ENCODE measurements at places on chromosomes 5 and 9.

GRCh38 chr5:28862137-28862859 lies 1823.9 kb upstream of the CDH9 start:
- DNase-seq = no peak

- DNase-seq = no peak
Observed at GRCh38 chr5:81450940-81451339, 57.0 kb upstream of the ACOT12 start.

- DNase-seq = no peak
Observed at GRCh38 chr5:102554082-102554481, 55.3 kb upstream of the SLCO6A1 start.

DNA sequence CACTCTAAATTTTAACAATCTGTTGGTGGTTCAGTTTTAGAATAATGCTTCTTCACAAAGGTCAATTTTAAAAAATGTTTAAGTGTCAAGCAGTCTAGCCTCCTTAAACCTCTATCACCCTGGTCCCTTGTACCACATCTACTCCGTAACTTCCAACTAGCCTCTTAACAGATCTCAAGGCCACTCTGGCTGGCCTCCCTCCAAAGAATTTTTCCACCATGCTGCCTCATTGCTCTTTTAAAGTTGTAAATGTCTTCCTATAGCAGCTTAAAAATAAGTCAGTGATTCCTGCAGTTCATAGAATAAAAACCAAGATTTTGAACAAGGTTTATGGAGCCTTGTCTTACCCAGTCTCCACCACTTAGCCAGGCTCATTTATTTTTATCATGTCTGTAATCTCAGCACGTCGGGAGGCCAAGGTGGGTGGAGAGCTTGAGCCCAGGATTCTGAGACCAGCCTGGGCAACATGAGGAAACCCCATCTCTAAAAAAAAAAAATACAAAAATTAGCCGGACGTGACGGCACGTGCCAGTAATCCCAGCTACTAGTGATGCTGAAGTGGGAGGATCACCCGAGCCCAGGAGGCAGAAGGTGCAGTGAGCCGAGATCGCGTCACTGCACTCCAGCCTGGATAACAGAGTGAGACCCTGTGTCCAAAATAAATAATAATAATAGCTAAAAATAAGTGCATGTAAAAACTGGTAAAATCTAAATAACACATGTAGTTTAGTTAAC lies 924.9 kb upstream of the DMAC1 start:
- DNase-seq = no peak

DNA sequence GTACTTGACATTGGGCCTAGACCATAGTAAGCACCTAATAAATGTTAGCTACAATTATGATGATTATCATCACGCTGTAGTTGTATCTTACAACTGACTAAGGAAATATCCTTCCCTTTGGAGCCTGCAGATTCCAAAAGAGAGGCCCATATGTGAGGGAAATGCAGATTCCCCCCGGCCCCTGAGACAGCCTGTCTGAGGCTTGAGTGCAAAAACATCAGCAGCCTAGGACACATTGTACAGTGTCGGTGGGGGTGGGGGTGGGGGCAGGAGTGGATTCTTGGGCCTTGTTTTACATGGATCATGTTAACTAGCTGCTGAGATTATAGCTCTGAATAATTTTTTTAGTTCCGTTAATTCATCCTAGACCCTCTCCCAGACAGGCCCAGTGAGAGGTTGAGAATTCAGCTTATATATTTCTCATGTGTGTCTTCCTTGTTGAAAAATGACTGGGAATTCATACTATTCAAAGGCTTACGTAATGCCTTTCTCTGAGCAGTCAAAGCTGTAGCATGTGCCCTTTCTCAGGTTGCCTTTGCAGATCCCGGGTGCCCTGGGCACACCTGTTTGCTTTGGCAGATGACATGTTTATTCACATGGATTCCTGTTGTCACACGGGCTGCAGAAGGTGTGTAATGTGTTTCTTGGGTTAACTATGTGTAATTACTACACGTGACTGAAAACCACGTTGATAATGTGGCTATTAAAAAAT lies 262.8 kb downstream of the NR3C1 start:
- no peak for DNase-seq

DNA sequence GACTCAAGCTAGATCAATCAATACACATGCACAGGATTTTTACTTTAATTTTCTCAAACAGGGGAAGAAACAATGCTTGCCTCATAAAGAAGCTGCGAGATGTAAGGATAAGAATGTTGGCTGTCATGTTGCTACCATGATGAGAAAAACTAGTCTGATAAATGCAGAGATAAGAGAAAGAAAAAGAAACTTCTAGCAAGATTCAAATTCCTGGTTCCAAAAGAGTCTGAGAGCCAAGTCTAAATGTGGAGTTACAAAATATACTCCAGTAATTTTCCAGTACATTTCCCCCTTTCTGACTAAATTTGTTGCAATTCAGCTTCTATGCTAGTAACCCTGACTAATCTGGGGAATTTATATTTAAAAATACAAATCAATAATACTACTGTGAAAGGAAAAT lies 10.4 kb upstream of the ANXA1 start:
- no peak for DNase-seq

DNA sequence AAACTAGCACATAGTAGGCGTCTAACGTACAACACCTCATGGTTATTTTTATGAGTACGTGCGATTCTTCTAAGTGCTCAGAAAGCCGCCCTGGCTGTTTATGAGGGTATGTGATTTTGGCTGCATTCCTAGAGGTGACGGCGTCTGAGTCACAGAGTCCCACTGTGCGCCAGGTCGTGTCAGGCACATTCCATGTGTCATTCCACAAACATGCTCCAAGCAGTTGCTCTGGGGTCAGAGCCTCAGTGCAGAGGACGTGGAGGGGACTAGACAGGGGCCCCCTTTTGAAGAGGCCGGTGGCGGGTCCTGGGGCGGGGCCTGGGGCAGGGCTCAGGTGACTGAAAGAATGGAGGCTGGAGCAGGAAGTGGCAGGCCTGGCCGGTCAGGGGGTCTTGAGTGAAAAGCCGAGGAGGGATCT lies 51.9 kb downstream of the NEK6 start:
- DNase-seq = peak; percentile 95

DNA sequence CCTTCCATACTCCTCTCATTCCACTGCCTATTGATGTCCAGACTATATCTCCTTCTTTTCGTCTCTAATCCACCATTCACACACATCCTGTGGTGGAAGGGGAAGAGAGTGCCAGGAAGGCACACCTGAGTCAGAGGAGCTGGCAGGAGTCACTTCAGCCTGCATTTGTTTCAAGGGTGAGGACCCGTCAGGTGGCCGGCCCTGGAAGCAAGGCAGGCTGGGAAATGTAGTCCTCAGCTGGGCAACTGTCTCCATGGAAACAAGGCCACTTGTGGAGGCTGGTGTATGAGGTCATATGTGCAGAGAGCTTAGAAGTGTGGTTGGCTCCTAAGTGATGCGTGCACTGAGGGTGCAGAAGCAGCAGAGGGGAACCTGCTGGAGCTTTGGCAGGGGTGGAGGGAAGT lies 278.4 kb downstream of the NSG2 start:
- DNase-seq = no peak

DNA sequence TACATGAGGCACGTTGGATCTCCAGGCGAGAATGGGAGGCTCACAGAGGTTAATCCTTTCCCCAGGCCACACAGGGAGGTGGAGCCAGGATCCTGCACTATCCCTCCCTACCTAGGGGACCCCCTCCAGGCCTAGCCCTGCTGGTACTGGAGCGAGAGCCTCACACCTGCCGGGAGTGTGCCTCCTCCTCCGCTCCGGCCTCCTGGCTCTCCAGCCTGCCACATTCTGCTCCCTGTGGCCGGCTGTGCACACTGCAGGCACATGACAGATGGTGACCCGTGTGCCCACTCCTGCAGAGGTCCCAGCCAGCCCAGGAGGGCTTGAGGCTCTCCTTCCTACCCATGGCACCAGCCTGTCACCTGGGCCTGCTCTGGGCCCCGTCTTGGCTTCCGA lies 93.4 kb downstream of the RXRA start:
- no peak for DNase-seq

GRCh38 chr5:143110591-143110990 lies 292.9 kb downstream of the NR3C1 start:
- no peak for DNase-seq

- no peak for DNase-seq
Observed at GRCh38 chr9:32347571-32347970, 36.9 kb upstream of the ACO1 start.

DNA sequence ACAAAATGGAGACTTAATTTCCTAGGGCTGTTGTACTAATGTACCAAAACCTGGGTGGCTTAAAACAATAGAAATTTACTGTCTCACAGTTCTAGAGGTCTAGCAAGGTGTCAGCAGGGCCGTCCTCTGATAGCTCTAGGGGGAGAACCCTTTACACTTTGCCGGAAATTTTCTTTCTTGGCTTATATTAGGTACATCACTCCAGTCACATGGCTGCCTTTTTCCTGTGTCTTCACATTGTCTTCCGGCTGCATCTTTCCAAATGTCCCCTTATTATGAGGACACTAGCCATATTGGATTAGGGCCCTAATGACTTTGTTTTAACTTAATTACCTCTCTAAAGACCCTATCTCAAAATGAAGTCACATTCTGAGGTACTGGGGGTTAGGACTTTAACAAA lies 5.8 kb downstream of the UHRF2 start:
- DNase-seq = no peak

- DNase-seq = no peak
Observed at GRCh38 chr9:127281891-127282290, 17.3 kb downstream of the GARNL3 start.

GRCh38 chr5:96253140-96253539 lies 179.9 kb downstream of the PCSK1 start:
- no peak for DNase-seq
